ENCODE measurements at places on chromosomes 3 and 15.

DNA sequence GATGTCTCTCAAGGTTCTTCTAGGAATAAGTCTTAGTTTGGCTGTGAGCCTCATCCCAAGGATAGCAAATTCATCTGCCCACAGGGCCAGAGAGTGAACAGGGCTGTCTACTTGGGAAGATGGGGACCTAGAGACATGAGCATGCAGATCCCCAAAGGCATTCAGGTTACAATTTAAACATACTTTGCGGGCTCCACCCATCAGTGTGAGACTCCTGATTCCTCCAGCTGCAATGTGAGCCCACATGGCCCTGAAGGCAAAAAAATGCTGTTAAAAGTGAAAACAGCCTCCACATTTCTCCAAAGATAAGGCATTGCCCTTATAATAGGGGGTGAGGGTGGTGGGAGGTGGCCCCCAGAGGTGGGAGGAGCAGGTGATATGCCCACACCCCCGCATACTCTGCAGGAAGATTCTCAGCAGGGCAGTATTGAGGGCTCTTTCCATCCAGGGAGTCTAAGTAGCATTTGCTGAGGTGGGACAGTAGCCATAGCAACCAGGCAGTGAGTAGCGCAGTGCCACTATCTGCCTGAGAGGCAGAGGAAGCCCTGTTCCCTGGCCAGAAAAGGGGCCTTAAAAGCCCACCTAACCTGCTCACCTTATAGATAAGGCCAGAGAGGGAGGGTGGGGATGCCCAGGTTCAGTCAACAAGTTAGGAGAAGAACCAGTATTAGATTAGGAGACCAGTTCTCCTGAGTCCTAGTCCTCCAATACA lies 31.2 kb downstream of the TGM4 start:
- no peak for DNase-seq

DNA sequence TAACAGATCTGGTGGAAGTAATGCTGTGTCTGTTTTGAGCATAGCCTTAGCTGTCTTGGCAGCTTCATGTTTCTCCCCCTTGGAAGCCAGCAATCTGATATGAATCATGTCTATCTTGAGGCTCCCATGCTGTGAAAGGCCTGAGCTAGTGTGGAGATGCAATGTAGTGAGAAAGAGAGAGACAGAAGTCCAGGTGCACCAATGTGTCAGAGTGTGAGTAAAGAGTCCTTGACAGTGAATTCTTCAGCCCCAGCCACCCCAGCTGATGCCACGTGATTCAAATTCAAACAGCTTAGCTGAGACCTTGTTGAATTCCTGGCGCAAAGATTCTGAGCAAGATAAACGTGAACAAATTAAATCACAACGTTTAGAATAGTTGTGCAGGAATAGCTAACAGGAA lies 704.2 kb downstream of the EDEM1 start:
- DNase-seq: no peak

DNA sequence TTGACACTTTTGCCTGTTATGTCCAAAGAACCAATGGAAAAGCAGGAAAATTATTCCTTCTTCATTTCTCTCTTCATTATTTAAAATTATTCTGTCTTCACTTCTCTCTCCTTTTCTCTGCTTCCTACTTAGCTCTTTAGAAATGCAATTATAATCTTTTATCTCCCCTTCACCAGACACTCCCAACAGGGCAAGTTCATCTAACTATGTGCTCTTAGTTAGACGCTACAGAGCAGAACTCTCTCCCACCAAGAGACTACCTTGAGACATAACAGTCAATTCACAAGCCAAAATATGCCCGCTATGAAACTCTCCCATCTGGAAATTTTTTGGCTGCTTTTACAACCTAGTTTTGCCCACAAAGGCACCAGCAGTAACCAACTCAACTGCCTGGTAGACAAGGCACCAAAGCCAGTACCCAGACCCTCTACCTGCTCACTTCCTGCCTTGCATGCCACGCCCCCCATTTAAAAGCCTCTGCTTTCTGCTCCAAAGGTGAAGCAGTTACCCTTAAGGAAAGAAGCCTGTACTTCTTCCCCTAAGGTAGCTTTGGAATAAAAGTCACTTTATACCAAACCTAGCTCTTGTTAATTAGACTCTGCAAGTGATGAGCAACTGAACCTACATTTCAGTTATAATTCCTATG lies 28.1 kb downstream of the CCRL2 start:
- no peak for DNase-seq

DNA sequence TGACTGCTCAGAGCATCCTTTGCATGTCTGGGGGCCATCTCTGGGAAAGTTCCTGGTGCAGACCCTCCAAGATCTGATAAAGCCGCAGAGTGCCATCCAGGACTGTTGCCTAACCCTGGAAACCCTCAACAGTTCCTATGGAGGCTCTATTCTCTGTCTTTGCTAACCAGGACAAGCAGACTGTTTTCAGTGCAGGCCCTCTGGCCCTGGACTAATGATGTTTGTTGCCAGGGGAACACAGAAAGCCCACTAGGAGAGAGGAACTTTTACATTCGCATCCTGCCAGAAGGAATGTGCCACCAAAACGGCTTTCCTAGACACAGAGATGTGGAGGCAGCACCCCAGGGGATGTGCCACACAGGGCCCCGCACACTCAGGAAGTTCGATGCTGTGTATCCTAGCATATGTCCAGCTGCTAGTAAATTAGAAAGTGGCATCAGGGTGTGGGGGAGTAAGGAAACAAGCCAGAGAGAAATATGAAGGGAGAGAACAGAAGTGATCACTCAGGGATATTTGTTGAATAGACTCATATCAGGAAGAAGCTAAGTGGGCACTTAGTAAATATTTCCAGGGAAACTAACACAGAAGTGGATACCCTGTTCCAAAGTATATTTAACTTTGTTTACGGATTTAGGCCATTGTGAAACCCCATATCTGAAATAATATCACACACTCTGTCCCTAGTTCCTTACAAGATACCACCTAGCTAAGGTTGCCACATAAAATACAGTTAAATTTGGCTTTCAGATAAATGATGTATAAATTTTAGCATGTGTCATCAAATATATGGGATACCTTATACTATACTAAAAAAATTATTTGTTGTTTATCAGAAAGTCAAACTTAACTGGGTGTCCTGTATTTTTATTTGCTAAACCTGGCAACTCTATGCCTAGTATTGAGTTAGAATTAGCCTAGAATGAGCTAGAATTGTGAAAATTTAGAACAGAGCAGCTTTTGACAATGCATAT lies 29.9 kb upstream of the TMOD3 start:
- DNase-seq: no peak

- peak; percentile 69 for DNase-seq
Observed at GRCh38 chr15:92820236-92821021, 79.7 kb upstream of the CHD2 start.

DNA sequence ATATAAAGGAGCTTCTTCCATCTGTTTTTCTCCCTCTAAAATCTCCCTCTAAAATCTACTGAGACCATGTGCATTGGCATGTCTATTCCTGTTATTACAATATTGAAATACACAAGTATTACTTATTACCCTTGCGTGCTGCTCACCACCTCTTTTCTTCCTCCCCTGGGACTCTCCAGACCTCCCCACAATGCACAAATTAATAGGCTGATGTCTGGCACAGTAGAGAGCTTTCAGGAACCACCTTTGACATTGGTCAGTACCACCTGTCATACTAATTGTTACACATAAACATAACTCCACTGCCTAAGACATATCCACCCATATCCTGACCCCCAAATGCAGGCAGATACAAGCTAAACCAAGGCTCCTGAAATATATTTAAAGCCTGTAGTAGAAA lies 722.6 kb downstream of the FHIT start:
- DNase-seq: no peak

GRCh38 chr3:168968609-168969008 lies 694.9 kb downstream of the MECOM start:
- no peak for DNase-seq

DNA sequence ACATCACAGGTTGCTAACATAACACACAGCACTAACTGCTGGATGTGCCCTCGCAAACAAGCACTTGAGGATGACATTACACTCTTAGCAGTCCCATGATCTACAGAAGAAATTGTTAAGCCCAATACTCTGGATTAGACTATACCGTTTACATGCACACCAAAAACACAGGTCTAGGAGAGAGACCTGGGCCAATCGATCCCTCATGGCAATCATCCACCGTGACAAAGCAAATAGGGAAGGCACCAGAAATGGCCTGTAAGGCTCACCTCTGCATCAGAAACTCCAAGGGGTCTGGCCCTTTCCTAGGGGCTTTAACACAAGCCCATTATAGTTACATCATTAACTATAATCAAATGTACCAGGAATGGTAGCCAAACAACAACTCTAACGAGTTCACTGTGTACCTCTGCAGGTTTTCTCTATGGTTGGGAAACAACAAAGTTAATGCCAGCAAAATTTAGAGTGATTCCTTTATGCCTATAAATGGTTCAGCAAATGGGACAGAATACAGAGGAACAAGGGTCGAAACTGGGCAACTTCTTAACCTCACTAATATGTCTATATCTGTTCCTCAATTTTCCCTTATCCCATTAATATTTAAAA lies 18.5 kb downstream of the TRANK1 start:
- no peak for DNase-seq

DNA sequence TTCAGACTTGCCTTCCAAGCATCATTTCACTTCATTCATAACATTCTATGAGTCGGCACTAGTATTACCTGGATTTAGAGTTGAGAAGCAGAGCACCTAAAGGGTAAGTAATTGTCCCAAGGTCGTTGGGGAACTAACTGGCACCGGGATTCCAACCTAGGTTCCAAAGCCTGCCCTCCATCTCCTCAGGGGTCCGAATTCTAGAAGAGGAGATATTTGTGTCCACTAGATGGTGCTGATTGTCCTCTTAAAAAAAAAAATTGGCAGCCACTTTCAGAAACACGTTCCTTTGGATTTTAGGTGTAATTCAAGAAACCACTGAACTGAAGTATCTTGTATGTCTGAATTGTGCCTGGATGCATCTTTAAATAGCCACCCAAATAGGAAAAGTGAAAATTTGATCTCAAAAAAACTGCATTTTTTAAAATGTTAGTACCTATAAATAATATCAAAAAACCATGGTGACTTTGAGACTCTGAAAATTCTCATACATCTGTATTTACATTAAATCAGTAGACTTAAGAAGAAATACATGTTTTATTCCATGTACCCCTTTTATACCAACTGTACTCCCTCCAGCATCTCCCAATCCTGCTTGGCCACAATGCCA lies 3.9 kb upstream of the FSIP1 start:
- no peak for DNase-seq
